ENCODE measurements at places on chromosomes 12 and 14. TPM values are rescaled to one million over a fixed set of nuclear protein-coding genes. Genes with fewer than 3 reads are reported as not detected.

DEGS2 gene
- 1.8 TPM for total RNA-seq

LRP1-AS gene
- total RNA-seq: not detected

AMIGO2 gene
- 27.1 TPM for total RNA-seq

DLGAP5 gene
- 0.29 TPM for total RNA-seq

MGST1 gene
- total RNA-seq: 4.6 TPM

TMEM63C gene
- not detected for total RNA-seq

- no peak for DNase-seq
Observed at GRCh38 chr12:32589165-32589865, 89.8 kb upstream of the DNM1L start.

GRCh38 chr14:52313462-52313861 is 650 bp upstream of the PTGER2 start:
- DNase-seq: no peak

DNA sequence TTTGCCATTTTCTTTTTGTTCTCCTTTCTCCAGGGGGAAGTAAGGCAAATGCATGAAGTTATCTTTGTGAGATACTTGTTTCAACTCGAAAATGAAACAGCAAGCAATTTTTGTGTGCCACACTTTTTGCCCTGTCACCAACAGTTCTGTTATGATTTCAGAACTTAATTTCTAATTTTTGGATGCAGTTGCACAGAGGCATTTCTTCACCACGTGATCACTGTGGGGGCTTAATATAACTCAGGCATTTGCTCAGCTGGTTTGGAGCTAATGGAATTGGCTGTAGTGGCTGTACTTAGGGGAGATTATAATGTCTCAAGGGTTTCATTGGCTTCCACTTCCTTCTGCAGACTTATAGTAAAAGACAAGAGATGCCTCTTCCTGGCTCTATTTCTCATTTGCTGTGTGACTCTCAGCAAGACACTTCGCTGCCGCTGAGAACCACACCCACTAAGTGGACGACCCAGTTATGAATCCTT is 452.4 kb downstream of the RAD51B start:
- DNase-seq: no peak

DNA sequence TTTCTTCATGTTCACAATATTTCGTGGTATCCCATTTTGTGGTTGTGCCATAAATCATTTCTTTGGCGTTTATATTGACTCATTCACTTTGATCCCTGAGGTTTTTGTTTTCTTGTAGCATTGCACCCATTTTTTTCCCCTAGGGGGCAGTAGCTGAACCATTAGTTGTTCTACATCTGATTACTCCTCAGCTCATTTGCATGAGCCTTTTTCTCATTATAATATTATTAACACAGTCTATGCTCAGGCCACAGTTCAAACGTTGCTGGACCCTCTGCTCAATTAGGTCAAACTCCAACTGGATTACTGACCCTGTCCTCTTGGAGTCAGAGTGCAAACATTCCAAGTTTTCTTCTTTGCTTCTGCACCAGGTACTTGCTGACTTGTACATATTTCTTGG is 475.4 kb upstream of the SEL1L start:
- DNase-seq: no peak

DNA sequence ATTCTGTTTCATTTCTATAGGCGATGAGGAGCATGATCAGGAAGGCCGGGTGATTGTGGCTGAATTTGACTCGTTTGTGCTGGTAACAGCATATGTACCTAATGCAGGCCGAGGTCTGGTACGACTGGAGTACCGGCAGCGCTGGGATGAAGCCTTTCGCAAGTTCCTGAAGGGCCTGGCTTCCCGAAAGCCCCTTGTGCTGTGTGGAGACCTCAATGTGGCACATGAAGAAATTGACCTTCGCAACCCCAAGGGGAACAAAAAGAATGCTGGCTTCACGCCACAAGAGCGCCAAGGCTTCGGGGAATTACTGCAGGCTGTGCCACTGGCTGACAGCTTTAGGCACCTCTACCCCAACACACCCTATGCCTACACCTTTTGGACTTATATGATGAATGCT is 1.9 kb downstream of the APEX1 start:
- no peak for DNase-seq

DNA sequence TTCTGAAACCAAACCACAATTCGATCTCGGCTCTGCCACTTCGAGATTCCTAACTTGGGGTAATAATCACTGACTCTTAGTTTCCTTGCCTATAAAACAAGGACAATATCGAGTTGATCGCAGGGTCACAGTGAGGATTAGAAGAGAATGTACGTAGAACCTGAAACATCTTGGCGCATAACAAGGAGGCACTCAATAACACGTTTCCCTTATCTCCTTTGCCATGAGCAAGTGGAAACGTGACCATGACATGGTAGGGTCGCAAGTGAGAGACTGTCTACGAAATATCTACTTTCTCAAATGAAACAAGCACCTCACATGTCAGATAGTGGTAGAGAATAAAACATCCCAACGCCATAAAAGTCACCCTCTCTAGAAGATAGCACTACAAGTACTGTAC is 2.3 kb downstream of the DICER1 start:
- no peak for DNase-seq

DNA sequence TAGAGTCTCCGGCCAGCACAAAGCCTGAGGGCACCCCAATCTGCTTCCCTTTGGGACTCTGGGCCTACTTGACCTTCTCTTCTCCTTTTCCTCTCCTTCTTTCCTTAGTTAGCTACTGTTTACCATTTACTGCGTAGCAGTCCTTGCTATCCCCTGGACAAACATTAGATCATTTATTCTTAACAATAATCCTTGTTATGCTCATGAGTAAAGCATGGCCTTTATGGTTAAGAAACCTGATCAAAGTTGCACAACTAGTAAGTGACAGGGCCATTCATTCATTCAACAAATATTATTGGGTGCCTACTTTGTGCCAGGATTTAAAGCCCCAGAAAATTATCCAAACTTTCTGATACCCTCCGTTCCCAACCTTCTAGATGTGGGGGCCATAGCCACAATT is 3.2 kb upstream of the HDAC7 start:
- DNase-seq: no peak

GRCh38 chr14:96702831-96703230 is 94.4 kb upstream of the VRK1 start:
- no peak for DNase-seq

- DNase-seq: no peak
Observed at GRCh38 chr14:72479461-72479931, 414.4 kb downstream of the DPF3 start.

GRCh38 chr12:65952737-65953209 is 128.5 kb downstream of the HMGA2 start:
- DNase-seq: no peak

DNA sequence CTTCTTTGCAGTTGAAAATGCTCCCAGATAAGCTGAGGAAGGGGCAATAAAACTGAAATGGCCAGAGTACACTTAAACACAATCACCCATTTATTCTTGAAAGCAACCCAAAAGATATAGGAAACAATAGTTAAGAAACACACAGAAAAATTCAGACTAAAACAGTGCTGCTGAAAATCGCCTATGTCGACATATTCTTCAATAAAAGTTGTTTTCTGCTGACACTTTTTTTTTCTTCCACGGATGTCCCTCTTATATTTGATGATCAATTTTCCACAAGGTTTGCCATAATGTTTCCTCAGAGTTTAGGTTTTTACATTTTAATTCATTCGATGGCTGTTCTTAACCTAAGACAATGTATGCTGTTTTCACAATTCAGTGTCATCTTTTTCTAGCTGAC is 74.2 kb downstream of the TPH2 start:
- DNase-seq: no peak

- DNase-seq: no peak
Observed at GRCh38 chr12:103809154-103809553, 31.9 kb downstream of the NT5DC3 start.

DNA sequence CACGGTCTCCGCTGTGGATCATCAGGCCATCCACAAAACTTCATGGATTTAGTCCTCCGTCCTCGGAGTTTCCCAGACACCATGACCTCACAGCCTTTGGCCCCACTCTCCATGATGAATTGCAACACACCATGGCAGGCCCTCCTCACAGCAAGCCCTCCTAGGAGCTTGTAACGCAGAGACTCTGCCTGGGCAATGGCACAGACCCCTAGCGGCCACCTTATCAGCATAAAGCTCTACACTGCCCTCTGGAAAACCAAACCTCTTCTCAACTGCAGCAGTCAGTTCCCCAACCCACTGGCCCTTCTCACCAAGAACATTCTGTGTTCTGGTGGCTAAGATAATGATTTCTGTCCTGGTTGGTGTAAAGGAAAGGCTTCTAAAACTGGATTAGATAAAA is 238.4 kb upstream of the USP15 start:
- no peak for DNase-seq

DNA sequence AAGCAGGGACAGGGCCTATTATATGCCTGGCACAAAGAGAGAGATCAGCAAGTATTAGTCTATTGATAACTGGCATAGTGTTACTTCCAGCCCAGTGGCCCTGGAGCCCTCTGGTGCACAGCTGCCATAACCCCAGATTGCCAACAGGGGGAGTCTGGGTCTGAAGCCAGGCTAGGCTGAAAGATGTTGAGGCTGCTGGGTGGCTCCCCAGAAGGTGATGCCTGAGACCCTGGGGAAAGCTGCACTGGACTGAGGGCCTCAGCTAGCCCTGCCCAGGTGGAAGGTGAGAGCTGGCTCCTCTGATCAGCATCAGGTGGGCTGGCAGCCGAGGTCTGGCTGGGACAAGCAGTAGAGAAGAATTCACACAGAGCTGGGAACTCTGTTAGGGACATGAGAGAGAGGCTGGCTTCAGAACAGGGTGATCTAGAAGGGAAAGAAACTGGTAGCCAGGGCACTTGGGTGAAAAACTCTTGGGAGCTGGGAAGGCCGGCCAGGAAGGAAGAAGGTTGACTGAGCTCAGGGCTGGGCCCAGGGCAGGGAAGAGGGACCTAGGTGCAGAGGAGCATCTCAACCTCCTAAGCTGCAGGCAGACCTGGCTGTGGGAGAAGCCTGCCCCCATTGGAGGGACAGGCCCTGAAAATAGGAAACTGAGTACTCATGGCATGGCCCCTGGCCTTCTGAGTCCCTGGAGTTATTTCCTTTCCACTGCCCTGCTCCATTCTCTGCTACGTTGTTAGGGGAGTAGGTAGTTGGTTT is 3.9 kb downstream of the GZMH start:
- no peak for DNase-seq

DNA sequence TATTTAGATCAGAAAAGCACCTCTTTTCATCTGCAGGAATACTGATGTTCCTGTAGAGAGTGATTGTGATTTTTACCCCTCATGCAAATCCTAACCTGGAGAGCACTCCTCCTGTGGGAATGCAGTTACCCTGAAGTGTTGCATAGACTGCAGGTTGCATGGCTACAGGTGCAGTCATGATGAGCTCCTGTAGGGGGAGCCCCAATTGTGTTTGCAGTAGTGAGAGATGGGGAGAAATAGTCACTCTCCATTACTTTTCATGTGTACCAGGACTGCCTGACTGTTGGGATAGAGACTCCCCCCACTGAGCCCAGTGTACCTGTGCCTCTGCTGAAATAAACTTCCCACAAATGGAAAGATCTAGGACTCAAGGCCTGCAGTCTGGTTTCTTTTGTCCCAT is 1086.5 kb downstream of the SLC6A15 start:
- DNase-seq: no peak

GRCh38 chr14:75081660-75082229 is 12.3 kb downstream of the ZC2HC1C start:
- no peak for DNase-seq

- DNase-seq: no peak
Observed at GRCh38 chr12:117921929-117922777, 46.6 kb downstream of the KSR2 start.

DNA sequence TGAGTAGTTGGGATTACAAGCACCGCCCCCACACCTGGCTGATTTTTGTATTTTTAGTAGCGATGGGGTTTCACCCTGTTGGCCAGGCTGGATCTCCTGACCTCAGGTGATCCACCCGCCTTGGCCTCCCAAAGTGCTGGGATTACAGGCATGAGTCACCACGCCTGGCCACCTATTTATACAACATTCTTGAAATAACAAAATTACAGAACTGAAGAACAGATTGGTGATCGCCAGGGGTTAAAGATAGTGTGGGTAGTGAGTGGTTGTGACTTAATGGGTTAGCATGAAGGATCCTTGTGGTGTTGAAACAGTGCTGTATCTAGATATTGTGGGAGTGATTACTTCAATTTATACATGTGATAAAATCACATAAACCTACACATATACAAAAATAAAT is 7.4 kb downstream of the GLIPR1L1 start:
- DNase-seq: no peak

GRCh38 chr12:119338593-119339363 is 4.2 kb downstream of the CCDC60 start:
- DNase-seq: no peak

- no peak for DNase-seq
Observed at GRCh38 chr12:69490920-69491643, 20.9 kb downstream of the FRS2 start.

- no peak for DNase-seq
Observed at GRCh38 chr14:93081876-93082570, 33.7 kb downstream of the ITPK1 start.

DNA sequence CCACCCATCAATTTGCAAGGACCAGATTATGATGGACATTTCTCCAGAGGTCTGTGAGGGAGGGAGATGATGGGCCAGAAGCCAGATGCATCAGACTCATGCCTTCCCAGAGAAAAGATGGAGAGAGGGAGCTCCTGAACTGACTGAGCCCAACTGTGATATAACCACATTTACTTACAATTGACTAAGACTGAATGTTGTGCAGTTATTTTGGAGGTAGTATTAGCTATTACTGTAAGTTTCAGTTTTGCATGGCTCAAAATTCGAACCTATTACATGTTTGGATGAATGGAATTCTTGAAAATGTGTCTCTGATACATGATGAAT is 211.1 kb upstream of the SFSWAP start:
- no peak for DNase-seq

- no peak for DNase-seq
Observed at GRCh38 chr14:62592877-62593276, 452.4 kb downstream of the KCNH5 start.

- DNase-seq: no peak
Observed at GRCh38 chr14:54692284-54692772, 125.4 kb downstream of the SAMD4A start.

DNA sequence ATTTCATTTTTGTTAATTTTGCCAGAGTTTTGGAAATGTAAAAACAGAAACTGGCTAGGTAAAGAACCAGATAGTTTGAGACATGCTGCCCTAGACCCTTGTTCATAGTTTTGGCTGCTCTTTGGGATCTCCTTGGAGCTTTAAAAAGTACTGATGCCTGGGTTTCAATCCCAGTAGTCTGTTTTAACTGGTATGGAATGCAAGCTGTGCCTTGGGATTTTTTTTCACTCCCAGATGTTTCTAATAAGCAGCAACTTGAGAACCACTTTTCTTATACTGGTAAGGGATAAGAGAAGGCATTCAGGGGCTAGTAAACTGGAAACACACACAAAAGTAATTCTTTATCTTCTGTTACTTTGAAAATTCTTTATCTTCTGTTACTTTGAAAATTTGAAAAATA is 18.8 kb downstream of the SLC35F4 start:
- no peak for DNase-seq

DNA sequence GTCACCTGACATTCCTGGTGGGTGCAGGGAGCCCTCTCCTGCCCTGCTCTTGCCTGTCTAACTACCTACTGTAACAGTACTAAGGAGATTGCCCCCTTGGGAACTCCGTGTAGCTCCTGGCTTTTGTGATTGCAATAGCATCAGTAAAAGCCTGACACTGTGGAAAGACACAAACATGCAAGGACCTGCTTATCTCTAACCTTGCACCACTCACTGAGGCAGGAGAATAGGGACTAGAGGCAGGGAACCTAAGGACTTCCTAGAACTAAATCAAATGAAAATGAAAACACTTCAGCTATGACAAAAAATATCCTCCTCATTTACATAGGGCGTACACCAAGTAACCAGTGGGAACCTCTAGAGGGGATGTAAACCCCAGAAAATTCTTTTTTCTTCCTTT is 28.5 kb downstream of the TUBA1A start:
- no peak for DNase-seq

Data from uterus (tissue), 4 donors.